HL-60 (cell line): ENCODE measurements at places on chromosomes 12 and 14.

GRCh38 chr12:66617991-66618390, 60.9 kb downstream of the GRIP1 start:
- no peak for DNase-seq

- no peak for DNase-seq
Measured at GRCh38 chr14:53955229-53955556, 1.4 kb downstream of the BMP4 start.

GRCh38 chr12:7961395-7962178, 25.6 kb upstream of the SLC2A3 start:
- DNase-seq, result no peak

GRCh38 chr12:89862511-89863445, 154.1 kb upstream of the ATP2B1 start:
- peak; percentile 55 for DNase-seq

- no peak for DNase-seq
Measured at GRCh38 chr12:52713960-52714886, 10.9 kb upstream of the KRT77 start.

- peak; percentile 48 for DNase-seq
Measured at GRCh38 chr12:553216-554000, 93.7 kb downstream of the B4GALNT3 start.

- DNase-seq, result no peak
Measured at GRCh38 chr12:99960311-99960710, 24.4 kb downstream of the ANKS1B start.

DNA sequence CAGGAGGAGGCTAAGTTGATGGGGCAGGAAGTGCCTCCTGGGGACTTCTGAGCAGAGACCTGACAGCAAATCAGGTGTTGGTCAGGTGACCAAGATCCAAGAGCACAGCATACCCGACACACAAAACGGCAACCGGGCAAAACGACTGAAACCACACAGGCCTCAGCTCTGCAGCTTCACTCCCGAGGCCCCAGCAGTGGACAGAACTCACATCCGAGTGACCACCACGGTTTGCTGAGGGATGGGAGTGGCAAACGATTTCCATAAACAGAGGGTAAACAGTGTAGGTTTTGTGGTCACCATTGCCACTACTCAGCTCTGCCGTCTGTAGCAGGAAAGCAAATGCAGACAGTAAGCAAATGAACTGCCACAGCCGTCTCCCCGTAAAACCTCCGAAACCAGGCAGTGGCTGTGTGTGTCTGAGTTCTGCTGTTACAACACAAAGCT, 14.4 kb downstream of the CHFR start:
- DNase-seq, result no peak

- DNase-seq, result no peak
Measured at GRCh38 chr12:53725824-53726223, 1.4 kb downstream of the CALCOCO1 start.

GRCh38 chr14:89617481-89618329, 200.7 kb upstream of the FOXN3 start:
- no peak for DNase-seq
